ENCODE measurements at places on chromosomes 11 and 22.
A peak's percentile ranks its signal among the peaks of the same experiment; 100 is the strongest.

DNA sequence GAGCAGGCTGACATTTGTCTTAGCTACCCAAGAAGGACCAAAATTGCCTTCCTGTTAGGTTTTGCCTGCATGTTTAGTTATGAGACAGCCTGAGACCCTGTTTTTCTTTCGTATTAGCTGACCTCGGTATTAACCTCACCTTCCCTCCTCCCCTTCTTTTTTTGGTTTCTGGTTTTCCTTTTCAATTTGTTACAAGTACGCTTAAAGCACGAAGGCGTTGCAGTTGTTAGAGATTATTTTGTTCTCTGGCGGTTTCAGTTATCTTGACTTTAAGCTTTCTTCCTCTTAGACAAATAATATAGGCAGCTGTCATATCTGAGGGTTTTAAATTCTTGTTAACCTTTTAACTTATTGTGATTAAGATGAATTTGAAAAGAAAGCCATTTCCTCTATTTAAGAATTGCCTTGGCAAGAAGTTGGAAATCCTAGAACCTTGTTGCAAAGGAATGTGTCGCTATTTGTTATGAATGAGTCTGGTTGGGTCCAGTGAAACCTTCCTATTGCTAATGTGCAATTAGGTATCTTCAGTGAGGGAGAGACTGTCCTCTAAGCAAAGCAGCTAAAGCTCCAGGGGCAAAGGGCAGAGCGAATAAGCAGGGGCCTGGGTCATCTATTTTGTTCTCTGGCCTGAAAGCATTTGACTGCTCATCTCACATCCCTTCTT lies 45.7 kb downstream of the PACS1 start:
- no peak for DNase-seq

GRCh38 chr11:111764621-111765020 lies 1.6 kb downstream of the PPP2R1B start:
- no peak for DNase-seq

DNA sequence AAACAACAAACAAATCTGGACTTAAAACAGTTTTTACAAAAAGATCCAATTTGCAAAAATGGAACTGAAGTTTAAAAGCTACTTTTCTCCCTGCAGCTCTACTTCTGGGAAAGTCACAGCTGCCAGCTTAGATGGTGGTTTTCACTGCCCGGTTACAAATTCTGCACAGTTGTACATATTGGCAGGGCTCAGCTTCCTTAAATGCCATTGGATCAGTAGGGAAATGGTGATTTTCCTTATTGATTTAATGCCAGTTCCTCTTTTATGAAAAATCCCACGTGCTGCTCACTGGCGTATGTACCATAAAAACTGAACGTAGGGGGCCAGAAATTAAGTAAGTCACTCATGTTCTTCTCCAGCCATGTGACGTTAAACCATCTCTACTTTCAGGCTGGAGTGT lies 22.8 kb downstream of the GRAP2 start:
- no peak for DNase-seq

DNA sequence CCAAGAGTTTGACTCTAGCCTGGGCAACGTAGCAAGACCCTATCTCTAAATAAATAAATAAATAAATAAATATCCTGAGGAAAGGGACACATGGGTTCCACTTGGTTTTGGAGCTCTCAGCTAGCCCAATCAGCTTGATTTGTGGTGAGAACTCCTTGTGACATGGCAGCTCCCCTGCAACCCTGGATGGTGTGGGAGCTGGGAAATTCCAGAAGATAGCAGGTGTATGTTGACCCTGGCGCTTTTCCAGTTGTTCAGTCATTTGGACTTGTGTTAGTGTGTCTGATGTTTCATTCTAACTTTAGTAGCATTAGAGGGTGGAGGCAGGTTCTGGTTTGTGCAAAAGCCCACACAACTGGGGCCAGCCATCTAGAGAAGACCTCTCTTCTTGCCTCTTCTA lies 148.5 kb upstream of the NCAM1 start:
- DNase-seq: no peak

- DNase-seq: no peak
Observed at GRCh38 chr11:1727096-1727690, 23.2 kb downstream of the IFITM10 start.

DNA sequence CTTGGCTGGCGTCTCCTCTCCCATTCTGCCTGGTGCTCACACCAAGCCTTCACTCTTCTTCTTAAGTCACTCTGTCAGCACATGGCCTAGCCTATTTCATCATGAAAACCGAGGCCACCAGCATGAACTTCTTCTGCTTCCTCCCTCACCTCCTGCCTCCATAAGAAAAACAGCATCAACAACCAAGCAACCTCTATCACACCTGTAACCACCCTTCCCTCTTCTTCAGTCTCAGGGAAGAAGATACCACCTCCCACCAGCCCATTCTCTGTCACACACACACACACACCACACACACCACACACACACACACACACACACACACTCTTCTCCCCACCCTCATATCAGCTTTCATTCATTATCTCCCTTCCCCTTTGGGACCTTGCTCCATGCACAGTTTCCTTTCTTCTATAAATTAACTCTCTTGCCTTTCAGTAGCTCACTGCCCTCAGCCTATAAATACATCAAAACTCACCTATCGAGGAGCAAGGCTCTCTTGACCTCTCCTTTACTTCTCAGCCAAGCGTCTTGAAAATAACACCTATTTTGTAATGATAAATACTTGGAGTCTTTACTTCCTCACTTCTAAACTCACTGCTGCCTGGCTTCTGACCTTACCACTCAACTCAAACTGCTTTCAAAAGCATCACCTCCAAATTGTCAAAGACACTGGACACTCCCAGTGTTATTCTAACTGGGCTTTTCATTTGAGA lies 36.6 kb downstream of the SC5D start:
- no peak for DNase-seq

GRCh38 chr11:825366-826226 lies 2.1 kb upstream of the CRACR2B start:
- DNase-seq: no peak

- DNase-seq: no peak
Observed at GRCh38 chr11:72702577-72703241, 28.5 kb upstream of the PDE2A start.

DNA sequence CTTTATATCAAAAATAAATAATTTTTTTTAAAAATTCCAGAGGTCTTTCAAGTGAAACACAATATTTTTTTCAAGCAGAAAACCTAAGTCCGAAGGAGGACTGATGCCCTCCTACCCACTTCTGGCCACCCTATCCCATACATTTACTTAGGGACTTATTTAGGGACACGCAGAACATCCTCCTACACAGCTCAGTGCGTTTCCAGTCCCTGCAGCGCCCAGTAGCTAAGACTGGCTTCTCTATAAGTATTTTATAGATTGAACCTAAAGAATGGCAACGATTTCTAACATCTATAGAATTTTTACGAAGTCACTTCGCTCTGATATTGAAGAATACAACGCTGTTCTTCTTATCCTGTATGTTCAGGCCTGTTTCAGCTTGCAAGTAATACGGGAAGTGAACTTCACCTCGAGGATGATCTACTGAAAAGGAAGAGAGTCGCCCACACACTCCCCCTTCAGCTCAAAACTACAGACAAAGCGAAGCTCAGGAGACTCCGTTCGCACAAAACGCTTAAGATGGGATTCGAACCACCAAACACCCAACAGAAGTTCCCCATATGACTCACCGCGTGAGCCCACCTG lies 328 bp downstream of the CHEK2 start:
- no peak for DNase-seq

DNA sequence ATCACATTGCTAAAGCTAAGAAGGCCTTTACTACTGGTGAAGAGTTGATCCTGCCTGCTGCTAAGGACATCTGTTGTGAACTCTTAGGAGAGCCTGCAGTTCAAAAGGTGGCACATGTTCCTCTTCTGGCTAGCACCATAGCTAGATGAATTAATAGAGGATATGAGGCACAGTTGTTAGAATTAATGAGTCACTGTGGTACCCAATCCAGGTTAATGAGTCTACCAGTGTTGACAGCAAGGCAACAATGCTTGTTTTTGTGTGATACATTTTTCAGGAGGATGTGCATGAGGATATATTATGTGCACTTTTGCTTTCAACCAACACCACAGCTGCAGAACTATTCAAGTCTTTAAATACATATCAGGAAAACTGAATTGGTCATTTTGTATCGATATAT lies 12.0 kb downstream of the C11orf58 start:
- no peak for DNase-seq

GRCh38 chr22:43821606-43822425 lies 9.7 kb upstream of the EFCAB6 start:
- no peak for DNase-seq

DNA sequence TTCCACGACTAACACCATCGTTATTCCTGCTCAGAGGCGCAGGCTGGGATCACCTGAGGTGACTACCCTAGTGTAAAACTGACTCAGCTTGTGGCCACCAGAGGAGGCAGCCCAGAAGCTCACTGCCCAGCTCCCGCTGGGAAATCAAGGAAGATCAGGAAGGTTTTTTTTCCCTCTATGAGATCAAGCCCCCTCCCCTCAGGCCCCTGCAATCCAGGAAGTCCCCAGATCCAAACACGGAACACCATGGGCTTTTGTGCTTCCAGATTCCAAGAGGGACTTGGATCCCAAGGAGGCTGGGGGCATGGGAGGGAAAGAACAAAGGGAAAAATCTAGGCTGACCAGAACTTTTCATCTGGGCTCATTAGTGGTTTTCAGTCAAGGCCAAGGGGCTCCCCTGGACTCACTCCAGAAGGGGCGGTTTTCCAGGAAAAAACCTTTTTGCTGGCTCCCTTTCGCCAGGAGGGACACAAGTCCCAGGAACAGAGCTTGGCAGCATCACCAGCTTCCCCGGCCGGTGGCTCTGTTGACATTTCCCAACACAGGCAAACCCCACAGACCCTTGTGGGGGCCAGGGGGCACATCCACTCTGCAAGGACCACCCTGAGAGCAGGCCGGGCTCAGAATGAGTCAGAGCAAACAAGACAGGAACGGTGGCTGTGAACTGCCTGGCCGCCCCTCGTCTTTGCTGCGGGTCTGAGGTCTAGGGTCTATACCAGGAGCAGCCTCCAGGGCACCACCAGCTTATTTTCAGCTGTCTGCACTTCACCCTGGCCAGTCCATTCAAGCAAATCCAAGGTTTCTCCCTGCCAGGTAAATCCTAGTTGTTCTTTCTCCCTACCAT lies 36.8 kb downstream of the MYH9 start:
- peak; percentile 89 for DNase-seq

DNA sequence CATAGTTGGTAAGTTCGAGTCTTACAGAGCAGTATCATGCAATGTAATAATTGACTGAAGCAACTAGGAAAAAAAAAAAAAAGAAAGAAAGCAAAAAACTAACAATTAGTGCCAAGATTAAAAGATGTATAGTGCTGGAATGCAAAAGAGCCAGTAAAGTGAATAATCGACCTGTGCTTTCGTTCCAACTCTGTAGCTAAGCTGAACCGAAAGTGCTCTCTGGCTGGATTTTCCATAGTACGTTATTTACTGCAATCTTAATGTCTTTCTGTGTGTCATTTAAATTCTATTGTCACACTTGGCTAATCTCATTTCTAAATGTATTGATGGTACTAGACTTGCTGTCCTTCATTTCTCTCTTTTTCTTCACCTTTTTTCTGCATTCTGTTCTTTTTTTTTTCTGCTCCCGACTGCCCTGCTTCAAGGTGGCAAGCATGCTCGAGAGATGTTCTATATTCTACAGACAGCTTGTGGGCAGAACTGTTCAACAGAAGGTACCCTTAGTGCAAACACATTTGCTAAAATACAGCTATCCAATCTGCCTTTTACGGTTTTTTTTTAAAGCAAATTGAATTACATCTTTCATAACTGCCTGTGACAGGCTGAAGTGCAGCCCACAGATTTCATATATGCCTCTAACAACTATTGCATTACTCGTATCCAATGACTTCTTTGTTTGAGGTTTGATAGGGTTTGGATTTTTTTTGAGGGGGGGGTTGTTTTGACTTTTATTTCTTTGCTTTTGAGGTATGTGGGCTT lies 204.2 kb upstream of the MTNR1B start:
- DNase-seq: no peak

- no peak for DNase-seq
Observed at GRCh38 chr22:48394787-48395186, 1432.9 kb downstream of the BRD1 start.

DNA sequence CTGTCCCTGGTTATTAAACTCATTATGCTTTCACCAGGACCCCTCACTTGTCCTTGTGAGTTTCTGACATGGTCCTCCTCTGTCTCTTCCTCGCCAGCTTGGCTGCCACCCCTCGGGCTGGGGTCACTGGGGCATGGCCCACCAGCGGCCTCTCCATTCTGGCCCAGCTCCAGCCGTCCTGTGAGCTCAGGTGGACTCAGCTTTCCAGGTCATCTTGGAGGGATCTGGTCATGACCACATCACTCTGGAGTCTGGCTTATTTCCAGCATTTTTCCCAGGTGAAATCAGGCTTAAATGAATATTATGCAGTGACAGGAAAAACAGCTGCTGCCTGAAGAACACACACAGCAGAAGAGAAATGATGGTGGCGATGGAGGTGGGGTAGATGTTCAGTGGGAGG lies 224.5 kb downstream of the ADAMTS15 start:
- DNase-seq: no peak

DNA sequence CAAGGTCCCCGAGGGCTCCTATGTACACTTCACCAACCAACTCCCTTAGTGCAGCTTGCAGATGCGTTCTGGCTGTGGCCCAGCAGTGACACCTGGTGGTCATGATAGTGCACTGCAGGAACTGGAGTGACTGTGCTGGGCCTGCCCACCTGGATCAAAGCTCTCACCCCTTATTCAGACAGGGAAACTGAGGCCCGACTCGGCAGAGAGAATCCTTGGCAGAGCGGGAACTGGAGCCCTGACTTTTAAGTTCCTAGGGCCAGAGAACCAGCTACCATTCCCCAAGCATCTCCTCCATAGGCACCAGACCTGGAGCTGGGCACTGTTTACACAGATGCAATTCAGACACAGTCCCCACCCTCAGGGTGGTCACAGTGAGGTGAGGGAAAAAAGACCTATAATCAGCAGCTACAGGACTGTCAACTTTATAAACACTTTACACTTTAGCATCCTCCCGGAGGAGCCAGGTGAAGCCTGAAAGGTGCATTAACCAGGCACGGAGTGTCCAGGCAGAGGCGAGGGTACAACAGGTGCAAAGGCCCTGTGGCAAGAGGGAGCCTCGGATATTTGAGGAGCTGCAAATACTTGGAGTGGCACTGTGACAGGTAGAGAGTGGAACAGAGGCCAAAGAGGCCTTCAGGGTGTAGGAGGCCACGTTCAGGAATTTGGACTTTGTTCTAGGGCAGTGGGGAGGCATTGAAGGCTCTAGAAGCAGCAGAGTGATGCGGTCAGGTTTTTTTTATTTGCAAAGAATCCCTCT lies 22.0 kb downstream of the RHBDD3 start:
- DNase-seq: peak; percentile 37

DNA sequence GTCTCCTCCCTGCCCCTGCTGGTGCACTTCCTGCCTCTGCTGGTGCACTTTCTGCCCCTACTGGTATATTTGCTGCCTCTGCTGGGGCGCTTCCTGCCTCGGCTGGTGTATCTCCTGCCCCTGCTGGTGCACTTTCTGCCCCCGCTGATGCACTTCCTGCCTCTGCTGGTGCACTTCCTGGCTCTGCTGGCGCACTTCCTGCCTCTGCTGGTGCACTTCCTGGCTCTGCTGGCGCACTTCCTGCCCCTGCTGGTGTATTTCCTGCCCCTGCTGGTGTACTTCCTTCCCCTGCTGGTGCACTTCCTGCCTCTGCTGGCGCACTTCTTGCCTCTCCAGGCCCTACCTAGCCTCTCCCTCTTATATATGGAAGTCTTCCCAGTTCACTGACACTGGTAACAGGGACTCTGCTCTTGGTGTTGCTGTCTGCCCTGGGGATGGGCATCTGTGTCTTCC lies 10.1 kb downstream of the MTFP1 start:
- DNase-seq: no peak
